Left colon (tissue), 2 donors: ENCODE measurements at places on chromosomes 6 and 20. TPM values are rescaled to one million over a fixed set of nuclear protein-coding genes. Genes with fewer than 3 reads are reported as not detected.

DNA sequence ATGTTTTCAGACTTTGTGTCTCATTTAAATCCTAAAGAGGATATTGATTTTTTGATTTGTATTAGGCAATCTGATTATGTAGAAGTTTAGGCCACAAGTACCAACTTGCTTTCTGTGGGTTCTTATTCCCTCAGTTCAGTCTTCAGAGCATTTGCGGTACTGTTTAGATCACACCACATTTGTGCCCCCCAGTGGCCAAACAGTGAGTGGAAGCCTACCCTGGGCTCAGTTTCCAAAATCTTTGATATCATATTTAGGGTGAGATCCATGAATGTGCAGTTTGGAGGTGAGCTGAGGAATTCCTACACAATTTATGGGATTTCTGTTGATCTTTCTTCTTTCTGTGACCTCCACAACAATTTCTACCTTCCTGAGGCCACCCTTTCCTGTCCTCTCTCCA, 92.3 kb upstream of the FUT9 start:
- no peak for DNase-seq

KCNK15 gene
- total RNA-seq: 0.25 TPM

GRCh38 chr6:130482645-130483390, 117.0 kb downstream of the TMEM200A start:
- DNase-seq: no peak

- no peak for DNase-seq
These were observed 36.4 kb downstream of the CEP250 start for GRCh38 chr20:35491823-35492222.

DNA sequence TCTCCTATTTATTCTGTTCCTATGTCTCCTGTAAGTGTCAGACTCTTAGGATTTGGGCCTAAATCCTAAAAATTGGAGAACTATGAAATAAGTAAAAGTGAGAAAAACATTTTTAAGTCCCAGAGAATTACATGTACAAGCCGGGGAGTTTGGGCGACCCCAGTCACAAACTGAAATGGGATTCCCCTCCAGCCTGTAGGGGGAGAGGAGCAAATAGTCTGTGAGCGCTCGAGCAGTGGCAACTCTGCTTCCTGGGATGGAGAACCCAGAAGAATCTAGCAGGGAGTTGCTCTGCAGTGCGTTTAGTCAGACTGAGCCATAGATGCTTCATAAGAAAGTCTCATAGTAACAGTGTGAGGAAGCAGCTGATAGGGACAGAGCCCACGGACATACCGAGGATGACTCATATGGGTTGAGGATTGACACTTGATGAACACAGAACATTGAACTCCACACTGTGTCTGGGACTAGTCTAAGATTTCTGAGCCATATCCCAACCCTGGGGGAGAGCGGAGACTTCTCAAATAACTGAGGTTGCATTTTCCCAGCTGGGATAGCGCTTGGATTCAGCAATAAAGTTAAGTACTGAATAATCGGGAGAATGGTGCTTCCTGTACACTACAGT, 437.2 kb downstream of the BCKDHB start:
- DNase-seq: no peak

KIF25 gene
- total RNA-seq: 0.27 TPM
